ENCODE measurements at places on chromosomes 1 and 21. TPM values are rescaled to one million over a fixed set of nuclear protein-coding genes. Genes with fewer than 3 reads are reported as not detected.
A peak's percentile ranks its signal among the peaks of the same experiment; 100 is the strongest.

- DNase-seq, result no peak
Measured at GRCh38 chr1:210689826-210690225, 361.1 kb downstream of the HHAT start.

DNA sequence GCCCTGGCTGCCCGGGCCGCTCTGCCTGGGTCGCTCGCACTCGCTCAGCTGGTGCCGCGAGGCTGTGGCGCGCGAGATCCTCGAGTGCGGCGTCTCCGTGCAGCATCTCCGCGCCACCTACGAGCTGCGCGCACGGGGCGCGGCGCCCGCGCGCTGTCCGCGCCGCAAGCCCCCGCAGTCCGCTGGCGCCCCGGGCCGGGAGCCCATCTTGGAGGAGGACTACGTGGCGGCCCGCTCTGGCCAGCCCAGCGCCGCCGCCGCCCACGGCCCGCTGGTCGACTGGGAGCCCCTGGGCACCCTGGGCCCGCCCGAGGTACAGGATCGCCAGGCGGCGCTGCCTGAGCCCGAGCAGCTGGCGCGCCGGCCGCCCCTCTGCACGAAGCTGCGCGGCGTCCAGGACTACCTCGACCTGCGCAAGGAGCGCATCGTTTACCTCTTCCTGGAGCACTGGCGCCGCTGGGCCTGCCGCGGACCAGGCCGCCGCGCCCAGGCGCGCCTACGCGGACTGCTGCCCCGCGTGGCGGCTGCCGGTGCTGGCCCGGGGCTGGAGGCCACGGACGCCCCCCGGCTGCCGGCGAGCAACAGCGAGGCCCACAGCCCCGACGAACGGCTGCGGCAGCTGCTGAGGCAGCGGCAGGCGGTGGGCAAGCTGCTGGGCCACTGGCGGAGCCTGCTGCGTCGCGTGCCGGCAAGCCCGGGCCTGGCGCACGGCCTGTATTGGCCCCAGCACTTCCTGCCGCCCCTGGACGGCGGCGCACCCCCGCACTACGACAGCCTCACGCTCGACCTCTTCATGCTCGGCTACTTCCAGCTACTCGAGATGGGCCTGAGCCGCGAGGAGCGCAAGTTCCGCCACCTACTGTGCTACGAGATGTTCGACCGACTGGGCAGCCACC, 10.9 kb downstream of the TNFRSF25 start:
- no peak for DNase-seq

DNA sequence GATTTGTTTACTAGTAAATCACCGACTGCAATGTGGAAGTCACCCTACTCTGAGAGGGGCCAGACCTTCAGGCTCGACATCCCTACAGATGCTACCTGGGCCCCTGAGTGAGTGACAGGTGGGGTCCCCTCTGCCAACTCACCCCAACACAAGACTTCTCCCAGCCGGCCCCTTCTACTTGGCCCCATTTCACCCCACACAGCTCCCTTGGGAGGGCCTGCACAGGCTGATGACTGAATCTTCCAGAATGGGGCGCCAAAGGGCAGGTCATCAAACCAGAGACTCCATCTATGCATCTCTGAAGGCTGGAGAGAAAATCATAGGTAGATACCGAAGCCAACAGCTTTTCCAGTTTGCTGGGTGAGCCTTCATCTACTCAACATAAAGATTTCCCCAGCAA, 9.4 kb upstream of the S100A8 start:
- DNase-seq, result no peak

GRCh38 chr1:6464514-6464836, 1.5 kb downstream of the TNFRSF25 start:
- DNase-seq, result peak; percentile 78

DNA sequence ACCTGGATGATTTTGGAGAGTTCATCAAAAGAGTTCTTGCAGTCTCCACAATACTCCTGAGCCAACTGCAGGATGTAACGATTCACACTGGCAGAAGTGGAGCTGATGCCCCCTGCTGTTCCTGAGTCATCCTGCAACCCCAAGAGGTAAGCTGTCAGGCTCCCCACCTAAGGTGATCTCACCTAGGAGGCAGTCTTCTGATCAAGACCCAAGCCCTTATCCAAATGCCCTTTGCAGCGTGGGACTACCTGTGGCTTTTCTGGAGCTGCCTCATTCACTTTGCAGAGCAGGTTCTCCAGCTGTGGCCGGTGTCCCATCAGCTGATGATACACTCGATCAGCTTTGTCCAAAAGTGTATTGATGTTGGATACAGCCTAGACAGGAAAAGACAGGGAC, 96.4 kb downstream of the UBR4 start:
- DNase-seq, result peak; percentile 62

GRCh38 chr1:52235646-52236045, 93.8 kb downstream of the ZFYVE9 start:
- no peak for DNase-seq

GRCh38 chr1:198534548-198535418, 5.7 kb downstream of the ATP6V1G3 start:
- DNase-seq, result no peak

GRCh38 chr1:78950826-78951225, 55.7 kb downstream of the ADGRL4 start:
- DNase-seq, result no peak

GRCh38 chr21:45544449-45545235, 2.4 kb upstream of the SLC19A1 start:
- DNase-seq, result no peak

DNA sequence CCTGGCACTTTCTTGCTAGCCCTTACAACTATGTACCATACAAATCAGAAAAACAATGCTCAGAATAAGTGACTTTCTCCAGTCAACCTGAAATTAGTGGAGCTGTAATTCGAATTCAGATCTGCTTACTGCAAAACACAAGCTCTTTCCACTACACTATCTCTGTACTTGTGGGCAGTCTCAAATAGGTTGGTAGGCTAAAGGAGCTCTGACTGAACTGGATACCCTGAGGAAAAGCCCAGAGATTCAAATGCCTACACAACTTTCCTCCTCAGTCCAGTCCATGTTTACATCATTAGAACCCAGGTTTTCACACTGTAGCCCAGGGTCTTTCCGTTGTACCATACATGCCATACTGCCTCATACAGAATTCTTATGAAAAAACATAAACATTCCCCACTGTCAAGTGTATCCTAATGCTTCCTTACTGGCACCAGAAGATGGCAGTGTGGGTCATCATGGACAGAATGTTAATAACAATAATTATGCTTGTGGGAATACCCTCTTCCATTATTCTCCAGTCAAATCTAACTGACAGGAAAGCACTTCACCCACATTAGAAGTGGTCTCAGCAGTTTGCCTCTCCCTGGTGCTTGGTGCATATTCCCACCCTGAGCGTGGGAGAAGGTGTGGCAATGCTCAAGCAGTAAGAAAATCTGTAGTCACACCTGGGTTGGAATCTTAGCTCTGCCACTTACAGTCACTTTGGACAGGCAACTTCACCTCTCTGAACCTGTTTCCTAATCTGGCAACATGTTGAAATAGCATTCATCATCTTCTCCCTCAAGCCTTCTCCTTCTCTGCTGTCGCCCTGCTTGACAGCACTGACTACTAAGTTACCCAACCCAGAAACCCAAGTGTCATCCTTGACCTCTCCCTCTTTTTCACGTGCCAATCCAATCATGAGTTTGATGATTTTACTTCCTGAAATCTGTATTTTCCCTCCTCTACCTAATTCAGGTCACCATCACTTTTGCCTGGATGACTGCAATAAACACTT, 14.4 kb upstream of the ZFYVE9 start:
- no peak for DNase-seq

- no peak for DNase-seq
Measured at GRCh38 chr1:204736836-204737235, 51.3 kb upstream of the LRRN2 start.

DNA sequence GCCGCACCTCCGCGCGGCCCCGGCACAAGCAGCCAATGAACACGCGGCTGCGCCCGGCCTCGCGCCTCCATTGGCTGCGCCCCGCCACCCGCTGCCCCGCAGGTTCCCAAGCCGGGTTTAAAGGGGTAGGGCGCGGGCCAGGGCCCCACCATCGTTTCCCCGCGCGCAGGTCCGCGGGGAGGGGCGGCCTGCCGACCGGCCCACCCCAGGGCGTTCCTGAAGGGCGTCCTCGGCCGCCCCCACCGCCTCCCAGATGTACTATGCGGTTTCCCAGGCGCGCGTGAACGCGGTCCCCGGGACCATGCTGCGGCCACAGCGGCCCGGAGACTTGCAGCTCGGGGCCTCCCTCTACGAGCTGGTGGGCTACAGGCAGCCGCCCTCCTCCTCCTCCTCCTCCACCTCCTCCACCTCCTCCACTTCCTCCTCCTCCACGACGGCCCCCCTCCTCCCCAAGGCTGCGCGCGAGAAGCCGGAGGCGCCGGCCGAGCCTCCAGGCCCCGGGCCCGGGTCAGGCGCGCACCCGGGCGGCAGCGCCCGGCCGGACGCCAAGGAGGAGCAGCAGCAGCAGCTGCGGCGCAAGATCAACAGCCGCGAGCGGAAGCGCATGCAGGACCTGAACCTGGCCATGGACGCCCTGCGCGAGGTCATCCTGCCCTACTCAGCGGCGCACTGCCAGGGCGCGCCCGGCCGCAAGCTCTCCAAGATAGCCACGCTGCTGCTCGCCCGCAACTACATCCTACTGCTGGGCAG, at the start of gene OLIG1:
Gene OLIG1 (plus strand): TSS at position 148 of the 750 bp plus-strand sequence. CDS start 106 bp downstream, at position 254.
- peak; percentile 17 for DNase-seq

DNA sequence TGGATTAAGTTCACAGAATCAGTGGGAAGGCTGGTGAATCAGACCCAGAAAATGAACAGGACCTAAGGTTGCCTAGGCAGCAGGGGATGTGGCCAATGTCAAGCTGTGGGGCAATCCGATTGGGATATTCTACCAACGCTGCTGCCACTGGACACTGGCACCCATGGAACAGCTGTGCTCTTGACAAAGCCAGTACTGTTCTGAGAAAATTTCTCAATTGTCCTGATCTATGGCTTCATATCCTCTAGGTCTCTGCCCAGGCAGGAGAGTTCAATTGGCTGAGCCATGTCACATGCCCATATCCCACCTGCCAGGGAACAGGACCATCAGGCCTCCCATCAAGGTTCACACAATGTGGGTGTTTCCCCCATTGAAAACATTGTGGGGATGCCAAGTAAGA, 6.2 kb downstream of the TACSTD2 start:
- DNase-seq, result no peak

GRCh38 chr21:39251326-39251725, 62.1 kb downstream of the BRWD1 start:
- no peak for DNase-seq

Gene SPRR2E
- not detected for total RNA-seq

Gene C1orf226
- total RNA-seq, result 31.2 TPM

Gene GLIS1
- 0.09 TPM for total RNA-seq

Gene DHCR24
- 271 TPM for total RNA-seq

Gene SNX7
- total RNA-seq, result 43.5 TPM

All from mucosa of descending colon (tissue), 3 donors.